ENCODE measurements at places on chromosomes 2 and 18.

GRCh38 chr2:126858436-126858835, 40.3 kb upstream of the TEX51 start:
- no peak for DNase-seq

GRCh38 chr2:112034924-112035323, 20.1 kb upstream of the TMEM87B start:
- no peak for DNase-seq

- DNase-seq, result no peak
Measured at GRCh38 chr2:114769991-114770390, 327.6 kb downstream of the DPP10 start.

- DNase-seq, result no peak
Measured at GRCh38 chr18:79000997-79001396, 21.4 kb downstream of the SALL3 start.

DNA sequence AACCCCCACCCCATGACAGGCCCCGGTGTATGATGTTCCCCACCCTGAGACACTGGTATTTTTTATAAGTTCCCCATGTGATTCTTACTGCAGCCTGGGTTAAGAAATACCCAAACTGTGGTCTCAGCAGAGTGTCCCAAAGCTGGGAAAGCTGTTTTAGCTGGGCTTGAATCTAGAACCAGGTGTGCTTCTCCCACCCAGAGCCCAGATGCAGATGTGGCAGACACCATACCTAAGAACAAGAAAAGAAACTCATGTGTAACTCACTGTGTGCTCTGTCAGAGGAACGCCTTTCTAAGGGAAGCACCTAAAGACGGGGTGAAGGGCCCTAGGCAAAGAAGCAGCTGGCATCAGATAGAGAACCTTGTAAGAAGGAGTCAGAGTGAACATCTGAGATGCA, 23.9 kb downstream of the DOK1 start:
- DNase-seq, result no peak

DNA sequence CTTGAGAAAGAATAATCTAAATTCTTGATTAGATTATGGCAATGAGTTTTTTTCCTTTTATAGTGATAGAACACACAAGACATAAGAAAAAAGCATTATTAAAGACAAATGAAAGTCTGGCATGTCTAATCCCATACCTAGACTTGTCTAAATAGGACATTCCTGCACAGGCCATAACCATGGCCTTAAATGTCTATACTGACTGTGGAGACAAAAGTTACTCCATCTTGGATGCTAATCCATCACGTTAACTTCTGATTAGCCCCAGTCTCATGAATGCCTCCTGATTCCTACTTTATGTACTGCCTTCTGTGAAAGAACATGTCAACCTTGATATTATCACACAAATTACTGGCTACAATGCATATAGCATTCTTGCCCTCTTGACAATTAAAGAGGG, 23.6 kb downstream of the ORC2 start:
- DNase-seq, result no peak

- peak; percentile 59 for DNase-seq
Measured at GRCh38 chr18:63970809-63971205, 926 bp downstream of the SERPINB8 start.

GRCh38 chr2:223649554-223650533, 47.7 kb upstream of the SCG2 start:
- no peak for DNase-seq

DNA sequence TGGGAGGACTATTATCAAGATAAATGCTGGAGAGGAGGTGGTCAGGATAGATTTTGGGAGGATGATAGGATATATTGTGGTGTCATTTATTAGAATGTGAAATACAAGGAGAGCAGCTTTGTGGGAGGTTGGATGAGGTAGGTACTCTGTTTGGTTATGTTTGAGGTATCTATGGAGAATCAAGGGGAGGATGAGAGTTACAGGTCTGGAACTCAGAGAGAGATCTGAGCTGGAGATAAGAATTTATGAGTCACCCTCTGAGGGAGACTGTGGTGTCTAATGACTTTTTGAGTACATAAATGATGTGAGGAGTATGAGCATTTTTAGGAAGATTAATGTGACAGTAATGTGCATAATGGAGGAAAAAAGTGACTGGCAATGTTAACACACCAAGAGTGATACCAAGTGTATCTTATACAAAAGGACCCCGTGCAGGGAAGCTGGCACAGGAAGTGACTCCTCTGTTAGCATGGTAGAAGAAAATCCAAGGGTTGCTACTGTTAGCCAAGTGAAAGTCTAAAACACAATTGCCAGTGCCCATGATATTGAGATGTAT, 48.2 kb downstream of the CRIM1 start:
- DNase-seq, result peak; percentile 75

DNA sequence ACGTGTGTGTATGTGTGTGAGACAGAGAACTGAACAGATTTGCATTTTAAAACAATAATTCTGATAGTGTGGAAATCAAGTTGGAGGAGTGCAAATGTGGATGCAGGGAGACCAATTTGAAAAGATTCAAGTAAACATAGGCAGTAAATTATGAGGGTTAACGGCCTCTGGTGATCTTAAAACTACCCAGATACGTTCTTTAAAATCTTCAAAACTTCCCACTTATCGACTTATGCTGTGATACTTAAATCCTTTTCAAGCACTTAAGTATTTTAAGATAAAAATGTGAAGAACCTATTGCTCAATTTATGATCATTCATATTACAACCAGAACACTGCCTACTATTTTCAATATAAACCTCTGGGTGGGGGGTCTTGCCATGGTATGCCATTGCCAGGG, 37.7 kb upstream of the CDC42EP3 start:
- DNase-seq, result no peak
